ENCODE measurements at places on chromosomes 6 and 20. TPM values are rescaled to one million over a fixed set of nuclear protein-coding genes. Genes with fewer than 3 reads are reported as not detected.

Gene DEFB123
- not detected for total RNA-seq

GRCh38 chr6:15539722-15540270, 123.0 kb downstream of the DTNBP1 start:
- peaks cover 8% of the 10 kb centered on the region for H3K36me3 ChIP-seq
- peaks cover 14% of the 10 kb centered on the region for H3K4me1 ChIP-seq
- DNase-seq, result no peak
- H3K4me3 ChIP-seq, result no peak overlapping the region
- no peak overlapping the region for H3K27ac ChIP-seq

Gene PRKN
- 3.2 TPM for total RNA-seq

Gene OTOR
- not detected for total RNA-seq

Gene C2
- total RNA-seq, result 1.2 TPM

DNA sequence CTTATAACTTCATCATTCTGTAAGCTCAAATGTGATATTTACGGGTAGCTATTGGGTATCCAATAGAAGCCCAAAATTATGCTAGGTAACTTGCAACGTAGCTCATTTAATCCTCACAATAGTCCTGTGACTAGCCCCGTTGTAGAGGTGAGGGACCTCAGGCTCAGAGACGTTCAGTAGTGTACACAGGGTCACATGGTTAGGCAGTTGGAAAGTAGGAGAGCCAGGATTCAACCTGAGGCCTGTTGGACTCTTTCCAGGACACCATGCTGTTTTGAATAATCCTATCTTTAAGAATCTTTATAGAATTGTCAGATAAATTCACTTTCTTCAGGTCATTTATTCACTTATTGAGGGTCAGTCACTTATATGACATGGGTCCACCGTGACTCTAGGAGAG, 9.2 kb upstream of the ELOVL2 start:
- peaks cover 5% of the 10 kb centered on the region for H3K4me1 ChIP-seq
- DNase-seq, result no peak
- H3K36me3 ChIP-seq, result no peaks in the 10 kb centered on the region
- H3K4me3 ChIP-seq, result no peak overlapping the region

DNA sequence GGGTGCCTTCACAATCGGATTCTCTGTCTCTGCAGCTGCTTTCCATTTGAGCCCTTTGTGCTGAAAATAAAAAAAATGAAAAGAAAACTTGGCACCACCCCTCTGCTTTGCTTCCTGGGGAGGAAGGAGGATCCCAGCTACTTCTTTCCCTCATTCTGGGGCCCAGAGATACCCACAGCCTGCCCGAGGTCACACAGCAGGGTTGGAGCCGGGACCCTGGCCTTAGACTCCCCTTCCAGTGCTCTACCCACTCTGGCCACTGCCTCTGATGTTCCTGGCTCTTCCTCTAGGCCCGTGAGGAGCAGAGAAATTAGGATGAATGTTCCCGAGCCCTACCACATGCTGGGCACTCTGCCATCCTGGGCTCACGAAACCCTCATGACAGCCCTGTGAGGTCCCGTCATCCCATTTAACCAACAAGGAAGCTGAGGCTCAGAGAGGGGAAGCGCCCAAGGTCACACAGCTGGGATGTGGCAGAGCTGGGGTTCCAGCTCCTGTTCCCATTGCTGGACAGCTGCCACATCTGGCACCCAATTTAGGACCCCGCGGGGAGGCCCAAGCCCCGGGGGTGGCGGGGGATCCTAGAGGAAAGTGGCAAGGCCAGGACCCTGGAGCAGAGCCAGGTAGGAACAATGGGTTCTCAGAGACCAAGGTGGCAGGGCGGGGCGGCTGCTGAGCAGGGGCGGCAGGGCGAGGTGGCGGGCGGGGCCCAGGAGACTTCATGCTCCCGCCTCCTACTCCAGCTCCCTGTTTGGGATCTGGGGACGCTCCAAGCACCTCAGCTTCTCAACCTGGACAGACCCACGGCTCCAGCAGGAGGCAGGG, 76.6 kb downstream of the CEBPB start:
- no peak overlapping the region for H3K4me3 ChIP-seq
- no peak overlapping the region for H3K27ac ChIP-seq
- H3K27me3 ChIP-seq, result no peaks in the 10 kb centered on the region
- no peak for DNase-seq

- no peak overlapping the region for H3K4me3 ChIP-seq
- DNase-seq, result no peak
- H3K27ac ChIP-seq, result no peak overlapping the region
- peaks cover 20% of the 10 kb centered on the region for H3K4me1 ChIP-seq
- H3K36me3 ChIP-seq, result no peaks in the 10 kb centered on the region
Measured at GRCh38 chr20:34528921-34529297, 12.7 kb downstream of the DYNLRB1 start.

GRCh38 chr6:3749067-3749841, 2.3 kb downstream of the PXDC1 start:
- H3K27me3 ChIP-seq, result peaks cover 34% of the 10 kb centered on the region
- peaks cover 24% of the 10 kb centered on the region for H3K4me1 ChIP-seq
- no peaks in the 10 kb centered on the region for H3K36me3 ChIP-seq
- H3K27ac ChIP-seq, result peak overlapping the region; percentile 29
- DNase-seq, result no peak

DNA sequence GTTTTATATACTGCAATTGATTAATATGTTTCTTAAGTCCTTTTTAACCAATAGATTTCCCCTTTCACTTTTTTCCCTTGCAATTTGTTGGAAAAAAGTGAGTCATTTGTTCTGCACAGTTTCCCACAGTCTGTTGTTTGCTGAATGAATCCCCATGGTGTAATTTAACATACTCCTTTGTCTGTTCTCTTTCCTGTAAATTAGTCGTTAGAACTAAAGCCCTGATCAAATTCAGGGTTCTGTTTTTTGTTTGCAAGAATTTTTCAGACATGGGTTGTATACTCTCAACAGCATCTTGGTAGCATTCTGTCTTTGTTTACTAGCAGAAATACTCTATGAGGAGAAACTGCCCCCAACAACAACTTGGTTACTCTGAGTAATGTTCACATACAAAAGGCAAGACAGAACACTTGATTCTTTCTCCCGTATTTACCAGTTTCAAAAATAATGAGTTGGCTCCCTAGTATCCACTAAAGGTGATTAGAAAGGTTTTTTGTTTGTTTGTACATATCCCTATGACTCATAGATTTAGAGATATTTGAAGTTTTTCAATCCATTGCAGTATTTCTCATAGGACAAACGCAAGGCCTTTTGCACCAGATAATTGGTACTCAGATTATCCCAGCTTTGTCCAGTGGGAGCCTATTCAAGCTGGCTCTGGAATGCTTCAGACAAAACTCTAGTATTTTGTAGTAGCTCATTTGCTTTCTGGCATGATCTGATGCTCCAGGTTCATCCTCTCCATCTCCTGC, 16.5 kb downstream of the BLOC1S5 start:
- H3K27ac ChIP-seq, result no peak overlapping the region
- no peaks in the 10 kb centered on the region for H3K27me3 ChIP-seq
- DNase-seq, result no peak

- H3K36me3 ChIP-seq, result no peaks in the 10 kb centered on the region
- H3K4me3 ChIP-seq, result no peak overlapping the region
- DNase-seq, result no peak
- peaks cover 3% of the 10 kb centered on the region for H3K27me3 ChIP-seq
Measured at GRCh38 chr6:170224694-170225660, 65.9 kb downstream of the DLL1 start.

Measured in neural crest cell (in vitro differentiated cells).